ENCODE measurements at places on chromosomes 11 and 22.

GRCh38 chr22:30943368-30943767 is 25.2 kb downstream of the MORC2 start:
- no peak for DNase-seq

GRCh38 chr22:46421267-46421666 is 85.8 kb downstream of the TRMU start:
- no peak for DNase-seq

DNA sequence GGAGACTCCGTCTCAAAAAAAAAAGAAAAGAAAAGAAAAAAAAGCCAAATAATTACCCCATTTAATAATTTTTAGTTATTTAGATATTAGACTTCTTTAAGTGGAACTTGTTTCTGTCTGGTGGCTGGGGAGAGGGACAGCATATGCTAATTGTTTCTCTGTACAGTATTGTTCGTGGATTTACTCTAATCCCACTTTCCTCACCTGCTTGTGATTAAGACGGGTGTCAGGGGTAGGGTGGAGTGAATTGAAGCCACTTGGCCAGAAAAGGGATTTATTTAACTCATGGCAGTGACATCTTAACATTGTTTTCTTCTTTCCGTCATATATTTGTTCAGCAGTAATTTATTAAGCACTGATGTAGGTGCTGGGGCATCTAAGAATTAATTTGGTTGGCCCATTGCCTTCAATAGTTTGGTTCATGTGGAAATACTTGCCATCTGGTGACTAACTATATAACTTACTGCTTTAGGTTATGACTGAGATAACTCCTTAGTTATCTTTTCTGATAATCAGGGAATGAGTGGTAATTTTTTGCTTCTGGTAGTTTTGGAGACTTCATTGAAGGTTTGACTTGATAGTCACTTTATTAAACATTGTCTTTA is 4.6 kb downstream of the TNRC6B start:
- no peak for DNase-seq

GRCh38 chr11:60971520-60971919 is at the start of gene CD6:
CD6 (plus strand) TSS chr11:60971680; CDS start chr11:60971866, 186 bp downstream.
- DNase-seq = no peak

DNA sequence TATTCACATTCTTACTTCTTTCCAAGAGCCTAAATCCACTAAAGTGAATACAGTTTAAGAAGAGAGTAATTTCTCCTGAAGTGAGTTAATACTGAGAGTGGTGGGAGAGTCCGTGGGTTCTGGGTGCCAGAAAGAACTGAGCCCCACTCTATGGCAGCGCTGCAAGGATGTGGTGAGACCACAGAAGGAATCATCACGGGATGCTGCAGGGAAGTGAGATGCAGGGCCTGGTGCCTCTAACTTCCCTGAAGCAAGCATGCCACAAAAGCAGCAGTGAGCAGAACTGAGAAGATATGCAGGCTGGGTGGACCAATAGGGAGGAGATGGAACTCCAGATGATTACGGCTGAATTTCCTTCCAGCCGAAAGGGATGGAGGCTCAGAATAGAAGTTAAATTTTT is 5.0 kb upstream of the MMP12 start:
- no peak for DNase-seq

DNA sequence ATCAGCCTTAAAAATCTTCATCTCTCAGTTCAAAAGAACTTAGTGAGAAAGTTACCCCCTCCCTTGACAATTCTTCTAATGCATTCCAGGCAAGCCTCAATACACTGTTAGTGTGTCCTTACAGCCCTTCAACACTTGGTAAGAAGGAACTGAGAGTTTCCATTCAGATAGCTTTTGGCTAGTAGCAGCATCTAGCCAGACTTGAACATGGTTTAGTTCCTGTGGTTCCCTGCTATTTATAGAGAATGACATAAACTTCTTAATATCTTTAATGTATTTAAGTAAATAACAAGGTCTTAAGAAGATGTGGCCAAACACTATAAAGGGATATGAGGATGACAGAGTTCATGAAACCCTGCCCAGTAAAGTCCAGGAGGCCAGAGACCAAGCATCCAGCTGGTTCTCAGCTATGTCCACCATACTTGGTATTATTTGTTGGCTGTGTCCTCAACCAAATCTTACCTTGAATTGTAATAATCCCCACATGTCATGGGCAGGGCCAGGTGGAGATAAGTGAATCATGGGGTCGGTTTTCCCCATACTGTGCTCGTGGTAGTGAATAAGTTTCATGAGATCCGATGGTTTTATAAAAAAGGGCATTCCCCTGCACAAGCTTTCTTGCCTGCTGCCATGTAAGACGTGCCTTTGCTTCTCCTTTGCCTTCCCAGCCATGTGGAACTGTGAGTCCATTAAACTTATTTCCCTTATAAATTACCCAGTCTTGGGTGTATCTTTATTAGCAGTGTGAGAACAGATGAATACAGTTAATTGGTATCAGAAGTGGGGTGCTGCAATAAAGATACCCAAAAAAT is 132.4 kb downstream of the LARGE1 start:
- DNase-seq = no peak

GRCh38 chr11:8309862-8310261 is 46.2 kb upstream of the LMO1 start:
- DNase-seq = no peak

DNA sequence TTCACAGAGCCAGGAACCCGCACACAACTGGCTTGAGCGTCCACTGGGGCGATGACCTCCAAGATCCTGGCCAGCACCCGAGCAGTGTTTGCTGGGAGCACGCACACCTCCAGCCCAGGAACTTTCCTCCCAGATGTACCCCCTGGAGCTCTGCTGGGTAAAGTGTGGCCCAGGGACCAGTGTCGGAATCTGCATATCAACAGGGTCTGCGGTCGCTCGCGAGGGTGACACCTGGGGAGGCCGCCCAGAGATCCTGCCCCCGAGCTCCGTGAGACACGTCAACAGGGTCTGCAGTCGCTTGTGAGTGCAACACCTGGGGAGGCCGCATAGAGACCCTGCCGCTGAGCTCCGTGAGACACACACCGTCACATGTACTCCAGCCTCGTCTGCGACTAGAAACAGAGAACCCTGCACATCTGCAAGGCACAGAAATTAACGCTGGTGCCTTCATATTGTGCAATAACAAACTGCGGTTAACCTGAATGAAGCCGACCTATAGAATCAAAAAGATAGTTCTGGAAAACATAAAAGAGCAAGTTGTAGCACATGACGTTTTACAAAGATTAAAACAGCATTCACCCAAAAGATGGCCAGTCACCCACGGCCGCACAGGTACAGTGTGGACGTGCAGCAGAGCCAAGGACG is 172.4 kb downstream of the BRD1 start:
- DNase-seq = no peak

- no peak for DNase-seq
Observed at GRCh38 chr11:107040433-107041087, 22.3 kb upstream of the GUCY1A2 start.

DNA sequence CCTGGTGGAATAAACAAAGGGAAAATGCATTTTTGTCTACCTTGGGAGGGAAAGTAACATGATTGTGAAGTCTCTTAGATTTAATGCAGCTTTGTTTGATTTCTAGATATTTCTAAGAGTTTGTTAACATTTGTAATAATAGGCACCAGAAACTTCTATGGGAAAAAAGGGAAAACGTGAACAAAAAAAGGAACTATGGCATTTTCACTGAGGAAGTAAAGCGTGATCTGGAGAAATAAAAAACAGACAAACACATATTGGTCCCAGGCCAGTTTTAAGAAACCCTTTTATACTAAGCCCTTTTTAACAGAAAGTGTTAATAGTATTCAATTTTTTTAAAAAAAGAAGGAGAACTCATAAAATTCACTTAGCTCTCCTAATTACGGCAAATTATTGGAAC is 6.9 kb upstream of the MS4A7 start:
- no peak for DNase-seq

GRCh38 chr11:111719379-111719778 is 46.8 kb downstream of the PPP2R1B start:
- DNase-seq = no peak

DNA sequence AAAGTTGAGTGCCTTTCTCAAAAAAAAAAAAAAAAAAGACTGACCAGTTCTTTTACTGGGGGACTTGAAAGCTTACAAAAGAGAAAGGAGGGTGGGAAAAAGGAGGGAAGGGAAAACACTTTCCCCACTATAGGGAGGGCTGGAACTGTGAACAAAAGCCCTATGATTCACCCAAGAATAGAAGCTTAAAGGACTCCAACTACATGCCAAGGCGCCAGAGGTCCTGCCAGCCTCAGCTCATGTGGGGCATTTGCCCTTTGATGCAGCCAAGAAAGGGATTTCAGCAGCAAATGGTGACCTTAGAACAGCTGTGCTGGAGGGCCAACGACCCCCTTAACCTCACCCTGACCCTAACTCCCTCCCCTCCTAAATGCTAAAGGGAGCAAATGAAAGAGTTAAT is 160.0 kb downstream of the NTM start:
- no peak for DNase-seq

DNA sequence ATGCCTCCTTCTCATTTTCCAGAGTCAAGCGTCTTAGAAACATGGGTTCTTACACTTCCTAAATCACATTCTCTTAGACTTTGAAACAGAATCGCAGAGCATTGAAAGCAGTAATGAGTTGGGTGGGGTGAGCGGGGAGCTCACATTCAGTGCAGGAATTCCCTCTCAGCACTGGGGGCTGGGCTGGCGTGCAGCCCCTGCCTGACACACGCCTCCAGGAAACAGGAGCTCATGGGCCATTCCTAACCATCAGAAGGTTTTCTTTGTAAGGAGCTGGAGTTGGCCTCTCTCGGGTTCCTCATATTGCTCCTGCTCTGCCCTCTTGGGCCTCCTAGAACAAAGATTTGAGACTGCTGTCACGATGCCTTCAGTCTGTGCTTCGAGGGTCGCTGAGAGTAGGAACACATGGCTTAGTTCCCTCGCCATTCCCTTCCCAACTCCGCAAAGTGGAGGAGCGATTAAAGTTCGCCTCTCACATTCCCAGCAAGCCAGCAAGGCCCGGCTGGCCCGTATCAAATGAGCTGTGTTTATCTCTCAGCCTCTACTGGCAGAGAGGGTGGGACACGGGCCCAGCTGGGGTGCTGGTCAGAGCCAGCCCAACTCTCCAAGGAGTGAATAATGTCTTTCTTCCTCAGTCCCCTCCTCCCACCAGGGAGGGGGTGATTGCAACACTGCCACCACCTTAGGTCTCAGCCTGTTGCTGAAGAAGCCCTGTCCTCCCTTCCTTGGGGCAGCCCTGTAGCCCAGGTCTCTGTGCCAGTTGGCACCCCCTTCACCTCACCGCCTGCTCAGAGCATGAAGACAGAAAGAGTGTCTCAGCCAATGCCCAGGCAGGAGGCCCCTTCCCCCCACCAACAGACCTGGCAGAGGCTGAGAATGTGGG is 10.4 kb downstream of the CHRDL2 start:
- DNase-seq = no peak

- no peak for DNase-seq
Observed at GRCh38 chr11:47928426-47928825, 51.9 kb upstream of the PTPRJ start.

DNA sequence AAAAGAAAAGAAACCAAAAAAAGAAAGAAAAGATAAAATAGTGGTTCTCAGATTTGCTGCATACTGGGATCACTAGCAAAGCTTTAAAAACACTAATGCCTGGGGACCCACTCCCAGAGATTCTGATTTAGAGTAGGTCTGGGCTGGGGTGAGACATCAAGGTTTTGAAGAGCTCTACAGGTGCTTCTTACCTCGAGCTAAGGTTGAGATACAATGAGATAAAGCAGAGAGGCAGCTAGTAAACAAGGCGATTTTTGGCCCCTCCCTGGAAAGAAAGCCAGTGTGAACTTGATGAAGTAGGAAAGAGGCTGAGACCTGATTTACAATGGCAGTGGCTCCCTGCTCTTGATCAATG is 327.6 kb upstream of the CCDC90B start:
- DNase-seq = no peak

DNA sequence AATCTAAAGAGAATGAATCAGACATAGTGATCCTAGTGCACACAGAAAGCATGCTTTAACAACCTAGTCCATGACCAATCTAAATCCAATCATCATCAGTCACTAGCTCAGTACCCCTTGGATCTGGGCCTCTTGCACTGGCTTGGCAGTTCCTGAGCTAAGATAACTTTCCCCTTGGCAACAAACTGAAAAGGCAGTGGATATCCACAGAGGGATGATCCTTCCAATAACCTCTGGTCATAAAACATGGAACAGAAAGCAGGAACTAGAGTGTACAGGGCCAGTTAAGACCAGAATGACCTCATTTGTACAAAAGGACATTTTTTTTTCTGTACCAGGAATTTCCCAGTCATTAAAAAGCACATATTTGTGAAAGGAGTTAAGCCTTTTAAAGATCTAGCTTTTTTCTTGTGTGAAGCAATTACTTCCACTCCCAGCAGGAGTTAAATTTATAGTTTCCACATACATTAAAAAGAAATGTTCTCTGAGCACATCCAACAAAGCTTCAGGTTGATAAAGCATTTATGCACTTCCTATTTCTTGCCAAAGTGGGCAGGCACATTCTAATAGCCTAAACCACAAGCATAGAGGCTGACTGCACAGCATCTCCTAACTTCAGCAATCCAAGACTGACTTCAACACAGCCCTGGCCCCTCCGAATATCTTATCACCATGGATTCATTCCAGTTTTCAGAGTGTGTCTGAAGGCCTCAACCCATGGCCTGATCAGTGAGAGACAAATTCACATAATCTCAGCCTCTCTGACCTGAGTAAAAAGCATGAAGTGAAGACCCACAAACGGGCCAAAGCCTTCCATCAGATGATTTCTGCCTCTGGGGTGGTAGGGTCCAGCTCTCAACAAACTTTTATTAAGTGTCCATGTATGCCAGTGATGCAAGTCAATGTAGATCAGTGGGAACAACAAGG is 29.9 kb downstream of the GUCY1A2 start:
- no peak for DNase-seq

GRCh38 chr11:102724904-102725500 is at the start of gene MMP8:
MMP8 (minus strand) TSS chr11:102724954; CDS start chr11:102724855, 99 bp downstream.
- no peak for DNase-seq

DNA sequence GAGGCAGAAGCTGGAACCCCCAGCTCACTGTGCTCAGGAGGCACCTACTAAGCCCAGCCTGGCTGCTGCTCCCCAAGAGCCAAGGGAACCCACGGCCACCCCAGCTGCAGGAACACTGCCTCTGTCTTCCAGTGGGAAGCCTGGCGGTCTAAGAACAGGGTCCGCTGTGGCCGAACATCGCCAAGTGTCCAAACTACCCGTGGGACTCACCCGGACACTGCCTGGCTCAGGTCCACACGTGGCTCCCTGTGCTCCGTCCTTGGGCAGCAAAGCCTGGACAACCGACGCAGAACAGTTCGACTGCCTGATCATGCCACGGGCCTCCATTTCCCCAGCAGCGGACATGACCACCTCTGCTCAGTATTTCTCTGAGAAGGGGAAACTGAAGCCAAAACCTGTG is 747.0 kb downstream of the BRD1 start:
- no peak for DNase-seq

Measured in bone marrow (tissue), 2 donors.